ENCODE measurements at places on chromosomes 13 and 19.

- DNase-seq = no peak
Measured at GRCh38 chr19:38099966-38100365, 124.1 kb downstream of the DPF1 start.

- no peak for DNase-seq
Measured at GRCh38 chr13:26295812-26296211, 41.9 kb downstream of the CDK8 start.

- DNase-seq = no peak
Measured at GRCh38 chr19:1495799-1496713, 5.1 kb downstream of the REEP6 start.

- DNase-seq = no peak
Measured at GRCh38 chr13:99393791-99394735, 86.9 kb upstream of the GPR183 start.

DNA sequence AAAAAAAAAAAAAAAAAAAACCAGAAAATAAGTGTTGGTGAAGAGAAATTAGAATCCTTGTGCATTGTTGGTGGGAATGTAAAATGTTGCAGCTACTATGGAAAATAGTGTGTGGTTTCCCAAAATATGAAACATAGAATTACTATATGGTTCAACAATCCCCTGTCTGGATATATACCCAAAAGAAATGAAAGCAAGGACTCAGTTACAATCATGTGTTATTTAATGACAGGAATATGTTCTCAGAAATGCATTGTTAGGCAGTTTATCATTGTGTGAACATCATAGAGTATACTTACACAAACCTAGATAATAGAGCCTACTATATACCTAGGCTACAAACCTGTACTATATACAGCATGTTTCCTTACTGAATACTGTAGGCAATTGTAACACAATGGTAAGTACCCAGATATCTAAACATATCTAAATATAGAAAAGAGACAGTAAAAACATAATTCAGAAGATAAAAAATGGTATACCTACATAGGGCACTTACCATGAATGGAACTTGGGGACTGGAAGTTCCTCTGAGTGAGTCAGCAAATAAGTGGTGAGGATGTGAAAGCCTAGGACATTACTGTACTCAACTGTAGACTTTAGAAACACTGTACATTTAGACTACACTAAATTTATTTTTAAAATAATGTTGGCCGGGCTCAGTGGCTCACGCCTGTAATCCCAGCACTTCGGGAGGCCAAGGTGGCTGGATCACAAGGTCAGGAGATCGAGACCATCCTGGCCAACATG is 25.7 kb upstream of the SLC7A1 start:
- DNase-seq = no peak

DNA sequence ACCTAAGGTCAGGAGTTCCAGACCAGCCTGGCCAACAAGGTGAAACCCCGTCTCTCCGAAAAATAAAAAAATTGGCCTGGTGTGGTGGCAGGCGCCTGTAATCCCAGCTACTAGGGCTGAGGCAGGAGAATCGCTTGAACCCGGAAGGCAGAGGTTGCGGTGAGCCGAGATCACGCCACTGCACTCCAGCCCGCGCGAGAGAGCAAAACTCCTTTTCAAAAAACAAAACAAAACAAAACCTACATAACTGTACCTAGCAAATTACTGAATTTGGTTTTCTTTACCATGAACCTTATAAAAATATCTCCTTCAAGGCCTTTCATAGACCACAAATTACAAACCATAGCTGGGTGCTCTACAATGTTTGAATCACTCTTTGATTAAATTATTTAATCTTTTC is 760 bp downstream of the ZNF91 start:
- no peak for DNase-seq
